ENCODE measurements at places on chromosomes 12 and 14.

- DNase-seq = peak; percentile 38
Measured at GRCh38 chr14:22539831-22540230, 49.2 kb downstream of the DAD1 start.

GRCh38 chr12:98816720-98817119 lies 171.6 kb downstream of the APAF1 start:
- DNase-seq = no peak

GRCh38 chr12:67382241-67382871 lies 113.2 kb downstream of the CAND1 start:
- no peak for DNase-seq

DNA sequence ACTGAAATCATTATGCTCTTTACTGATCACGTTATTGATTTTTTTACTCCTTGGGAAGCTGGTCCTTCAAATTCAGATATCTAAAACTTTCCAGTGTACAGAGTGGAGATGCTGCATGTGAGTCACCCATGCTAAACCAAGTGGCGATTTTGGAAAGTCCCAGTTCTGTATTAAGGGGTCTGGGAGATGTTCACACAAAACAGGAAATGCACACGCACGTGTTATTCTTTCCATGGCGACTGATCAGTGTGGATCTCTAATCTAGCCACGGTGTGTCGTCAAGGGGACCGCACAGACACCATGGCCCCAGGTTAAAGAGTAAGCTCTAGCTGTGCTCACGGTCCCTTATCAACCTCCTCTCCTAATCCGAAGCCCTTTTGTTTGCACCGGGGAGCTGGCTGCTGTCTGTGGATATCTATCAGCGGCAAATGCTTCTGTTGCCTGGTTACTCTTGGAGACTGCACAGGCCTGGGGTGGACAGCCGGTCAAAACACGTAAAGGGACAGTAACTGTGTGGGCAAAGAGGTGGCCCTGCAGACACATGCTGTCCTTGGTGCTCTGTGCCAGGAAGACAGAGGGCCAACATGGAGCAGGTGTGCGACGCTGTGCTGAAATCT lies 96.6 kb downstream of the RIMBP2 start:
- DNase-seq = no peak

All from stimulated activated CD4-positive, alpha-beta T cell treated with anti-CD3 and anti-CD28 coated beads, Interleukin-2, amount 100 ng/mL, for 24 hours (primary cell).